ENCODE measurements at places on chromosomes 4 and X.

- no peak for DNase-seq
Observed at GRCh38 chr4:82493721-82494425, 63.5 kb downstream of the ENOPH1 start.

DNA sequence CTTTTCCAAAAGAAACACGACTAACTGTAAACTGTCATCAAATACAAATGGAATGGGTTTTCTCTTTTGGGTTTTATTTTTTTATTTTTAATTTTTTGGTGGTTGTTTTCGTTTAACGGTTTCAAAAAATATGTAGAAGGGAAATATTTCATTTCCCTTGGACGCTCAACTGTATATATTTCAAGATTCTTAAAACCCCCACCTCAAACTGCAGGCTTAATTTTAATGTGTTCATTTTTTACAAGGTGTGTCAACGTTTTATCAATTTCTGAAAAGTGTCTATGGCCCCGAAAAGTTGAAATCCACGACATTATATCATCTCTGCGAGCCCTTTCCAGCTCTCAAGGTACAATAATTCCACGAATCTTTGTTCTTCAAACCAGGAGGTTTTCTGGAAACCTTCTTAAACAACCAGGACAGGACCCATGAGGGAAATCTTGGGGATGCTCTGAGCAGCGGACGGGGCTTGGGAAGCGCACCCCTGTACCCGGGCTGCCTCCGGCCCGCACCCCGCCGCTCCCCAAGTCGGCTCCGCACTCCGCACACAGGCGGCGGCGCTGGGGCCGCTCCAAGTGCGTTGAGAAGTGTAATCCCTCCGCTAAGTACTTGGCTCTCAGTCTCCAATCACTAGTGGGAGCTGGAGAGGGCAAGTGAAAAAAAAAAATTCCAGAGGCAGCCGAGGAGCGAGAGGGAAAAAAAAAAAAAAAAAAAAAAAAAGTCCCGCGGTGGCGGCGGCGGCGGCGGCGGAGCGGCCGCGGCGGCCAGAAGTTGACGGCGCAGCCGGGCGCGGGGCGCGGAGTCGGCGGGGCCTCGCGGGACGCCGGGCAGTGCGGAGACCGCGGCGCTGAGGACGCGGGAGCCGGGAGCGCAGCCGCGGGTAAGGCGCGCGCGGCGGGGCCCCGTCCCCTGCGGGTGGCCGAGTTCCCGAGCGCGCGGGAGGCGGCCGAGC is at the start of gene BMPR1B:
Gene BMPR1B (plus strand): TSS at position 764 of the 949 bp plus-strand sequence. CDS start 346,470 bp downstream, outside the sequence.
- no peak for DNase-seq

DNA sequence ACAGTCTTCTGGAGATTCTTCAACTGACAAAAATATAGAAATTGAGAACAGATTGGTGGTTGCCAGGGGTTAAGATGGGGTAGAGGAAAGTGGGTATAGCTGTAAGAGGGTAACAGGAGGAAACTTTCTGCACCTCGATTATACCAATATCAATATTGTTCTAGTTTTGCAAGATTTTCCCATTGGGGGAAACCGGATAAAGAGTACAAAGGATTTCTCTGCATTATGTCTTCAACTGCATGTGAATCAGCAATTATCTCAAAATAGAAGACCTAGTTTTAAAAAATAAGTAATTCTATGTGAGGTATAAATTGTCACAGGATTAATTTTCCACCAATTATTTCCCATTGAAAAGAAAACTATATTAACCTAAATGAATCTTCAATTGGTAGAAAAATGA is 65.7 kb downstream of the LRBA start:
- no peak for DNase-seq

DNA sequence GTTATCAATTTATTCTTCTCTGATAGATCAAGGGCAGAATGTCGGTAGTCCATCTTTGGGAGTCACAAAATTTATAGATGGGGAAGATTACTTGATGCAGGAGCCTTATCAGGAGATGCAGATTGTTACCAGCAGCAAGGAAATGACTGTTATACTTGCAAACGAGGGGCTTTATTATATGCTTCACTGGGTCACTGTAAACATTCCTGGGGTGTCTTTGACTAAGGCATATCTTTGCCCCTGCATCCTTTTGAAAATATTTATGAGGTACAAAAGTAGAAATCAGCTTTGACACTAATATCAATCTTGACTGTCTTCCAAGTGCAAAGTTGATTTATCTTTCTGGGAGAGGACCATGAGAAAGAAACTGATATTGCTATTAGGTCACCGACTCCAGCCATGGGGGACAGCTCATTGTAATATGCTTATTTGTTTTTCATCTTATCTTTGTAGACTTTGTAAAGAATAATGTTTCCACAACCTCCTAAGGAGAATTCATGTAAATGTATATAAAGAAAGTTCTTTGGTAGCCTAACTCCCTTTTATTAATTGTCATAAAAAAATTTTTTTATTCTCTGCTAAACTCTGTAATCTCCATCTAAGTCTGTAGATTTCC is 177.3 kb upstream of the EMCN start:
- no peak for DNase-seq

DNA sequence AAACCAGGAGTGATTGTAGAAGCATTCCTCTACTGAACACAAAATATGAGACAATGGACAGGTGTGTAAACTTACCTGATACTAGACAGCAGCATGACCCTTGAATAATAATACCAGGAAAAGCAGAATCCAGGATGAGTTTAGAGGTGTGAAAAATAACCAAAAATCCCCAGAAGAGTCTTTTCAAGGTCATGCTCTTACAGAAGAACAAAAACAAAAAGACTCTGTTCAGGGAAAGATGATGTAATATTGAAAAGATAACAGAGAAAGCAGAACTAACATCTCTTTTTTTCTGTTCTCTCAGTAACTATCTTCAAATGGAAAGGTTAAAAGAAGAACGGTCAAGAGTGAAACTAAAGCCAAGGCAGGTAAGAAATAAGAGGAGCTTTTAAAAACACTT is 14.0 kb upstream of the ARHGAP10 start:
- no peak for DNase-seq

- no peak for DNase-seq
Observed at GRCh38 chr4:174277433-174277832, 6.0 kb downstream of the FBXO8 start.

DNA sequence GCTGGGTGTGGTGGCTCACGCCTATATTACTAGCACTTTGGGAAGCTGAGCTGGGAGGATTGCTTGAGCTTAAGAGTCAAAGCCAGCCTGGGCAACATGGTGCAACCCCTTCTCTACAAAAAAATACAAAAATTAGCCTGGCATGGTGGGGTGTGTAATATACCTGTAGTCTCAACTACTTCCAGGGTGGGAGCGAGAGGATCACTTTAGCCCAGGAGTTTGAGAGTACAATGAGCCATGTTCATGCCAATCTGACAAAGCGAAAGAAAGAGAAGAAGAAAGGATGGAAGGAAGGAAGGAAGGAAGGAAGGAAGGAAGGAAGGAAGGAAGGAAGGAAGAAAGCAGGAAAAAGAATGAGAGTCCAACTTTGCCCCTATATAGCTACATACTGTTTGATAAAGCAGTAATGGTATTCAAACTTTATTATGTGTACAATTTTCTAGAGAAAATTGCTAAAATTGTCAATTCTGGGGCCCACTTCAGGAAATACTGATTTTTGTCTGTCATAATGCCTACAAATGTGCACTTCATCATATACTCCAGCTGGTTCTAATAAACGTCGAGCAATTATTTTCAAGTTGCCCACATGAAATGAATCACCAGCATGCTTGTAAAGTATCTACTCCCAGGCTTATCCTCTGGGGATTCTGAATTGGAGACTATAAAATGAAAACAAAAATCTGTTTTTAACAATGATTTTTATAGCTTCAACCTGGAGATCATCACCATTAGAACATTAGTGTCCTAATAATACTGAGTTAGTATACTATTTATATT is 132.3 kb downstream of the NDST4 start:
- no peak for DNase-seq

GRCh38 chrX:31884535-31884934 is 812.7 kb upstream of the FTHL17 start:
- no peak for DNase-seq

DNA sequence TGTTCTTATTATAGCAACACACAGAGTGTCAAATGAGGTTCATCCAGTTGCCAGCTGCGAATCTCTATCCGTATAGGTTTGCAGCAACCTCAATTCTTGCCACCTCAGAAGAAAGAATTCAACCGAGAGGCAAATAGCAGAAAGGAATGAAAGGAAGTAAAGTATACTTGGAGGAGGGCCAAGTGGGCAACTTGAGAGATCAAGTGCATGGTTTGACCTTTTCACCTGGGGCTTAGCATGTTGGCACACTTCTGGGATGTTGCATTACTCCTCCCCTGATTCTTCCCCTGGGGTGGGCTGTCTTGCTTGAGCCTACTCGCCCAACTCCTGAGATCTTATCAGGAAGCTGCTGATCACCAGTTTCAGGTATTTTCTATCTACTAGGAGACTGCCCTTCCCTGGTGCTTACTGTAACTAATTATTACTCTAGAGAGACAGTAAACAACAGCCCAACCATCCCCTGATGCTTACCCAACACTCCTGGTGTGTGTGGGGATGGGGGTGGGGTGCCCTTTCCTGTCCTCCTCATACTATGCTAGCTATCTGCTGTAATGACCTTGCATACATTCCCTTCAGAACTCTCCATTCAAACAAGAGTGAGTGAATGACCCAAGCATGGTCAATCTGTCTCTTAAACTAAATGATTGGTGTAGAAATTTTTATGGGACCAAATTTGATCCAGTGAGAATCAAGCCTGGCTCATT is 7.3 kb upstream of the TMEM33 start:
- no peak for DNase-seq

DNA sequence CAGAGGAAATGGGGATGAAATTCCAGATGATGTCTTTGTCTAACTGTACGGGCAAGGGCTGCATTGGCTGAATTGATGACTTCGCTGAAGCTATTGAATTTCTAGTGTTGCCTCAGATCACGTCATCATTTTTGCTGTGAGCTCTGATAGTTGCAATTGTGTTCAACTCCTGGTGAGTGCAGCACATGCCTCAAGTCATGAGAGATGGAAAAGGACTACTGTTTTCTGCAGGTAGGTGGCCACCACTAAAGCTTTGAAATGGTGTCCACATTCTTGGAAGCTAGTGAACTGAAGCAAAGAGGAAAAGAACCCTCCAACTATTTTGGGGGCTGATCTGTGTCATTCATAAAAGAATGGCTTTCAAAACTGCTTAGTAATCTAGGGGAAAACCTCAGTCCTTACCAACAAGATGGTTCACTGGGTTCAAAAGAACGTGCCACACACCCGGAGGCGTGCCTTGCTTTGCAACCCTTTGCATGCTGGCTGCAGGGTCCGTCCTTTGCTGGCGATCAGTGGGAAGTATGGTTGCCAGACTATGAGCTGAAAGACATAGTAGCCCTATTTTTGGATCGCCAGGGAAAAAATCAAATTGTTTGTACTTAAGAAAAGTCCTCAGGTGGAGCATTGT is 88.1 kb upstream of the STOX2 start:
- no peak for DNase-seq

GRCh38 chr4:186765673-186766546 is 42.3 kb upstream of the FAT1 start:
- no peak for DNase-seq
